Esophagus muscularis mucosa (tissue), 4 donors: ENCODE measurements at places on chromosomes 6 and 20.

DNA sequence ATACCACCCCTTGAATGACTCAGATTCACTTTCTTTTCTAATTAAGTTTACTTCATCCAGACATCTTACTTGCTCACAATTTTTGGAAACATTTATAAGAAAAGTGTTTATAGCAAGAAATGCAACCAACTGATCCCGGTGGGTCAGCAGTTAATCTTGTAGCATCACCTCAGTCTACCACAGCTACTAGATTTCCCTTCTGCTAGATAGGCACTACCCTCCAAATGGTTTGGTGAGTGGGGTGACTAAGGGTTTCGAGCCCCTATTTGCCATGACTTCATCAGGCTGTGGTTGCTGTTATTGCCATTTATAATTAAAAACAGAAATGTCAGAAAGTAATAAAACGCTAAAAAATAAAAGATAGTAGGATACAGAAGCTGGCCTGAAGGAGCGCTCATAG, 930.1 kb upstream of the GJE1 start:
- H3K36me3 ChIP-seq, result no peaks in the 10 kb centered on the region
- no peak overlapping the region for H3K4me3 ChIP-seq
- H3K4me1 ChIP-seq, result no peaks in the 10 kb centered on the region
- no peak overlapping the region for H3K27ac ChIP-seq

GRCh38 chr6:11769244-11769643, 9.4 kb downstream of the ADTRP start:
- no peak overlapping the region for H3K27ac ChIP-seq
- no peak for DNase-seq
- H3K36me3 ChIP-seq, result no peaks in the 10 kb centered on the region

DNA sequence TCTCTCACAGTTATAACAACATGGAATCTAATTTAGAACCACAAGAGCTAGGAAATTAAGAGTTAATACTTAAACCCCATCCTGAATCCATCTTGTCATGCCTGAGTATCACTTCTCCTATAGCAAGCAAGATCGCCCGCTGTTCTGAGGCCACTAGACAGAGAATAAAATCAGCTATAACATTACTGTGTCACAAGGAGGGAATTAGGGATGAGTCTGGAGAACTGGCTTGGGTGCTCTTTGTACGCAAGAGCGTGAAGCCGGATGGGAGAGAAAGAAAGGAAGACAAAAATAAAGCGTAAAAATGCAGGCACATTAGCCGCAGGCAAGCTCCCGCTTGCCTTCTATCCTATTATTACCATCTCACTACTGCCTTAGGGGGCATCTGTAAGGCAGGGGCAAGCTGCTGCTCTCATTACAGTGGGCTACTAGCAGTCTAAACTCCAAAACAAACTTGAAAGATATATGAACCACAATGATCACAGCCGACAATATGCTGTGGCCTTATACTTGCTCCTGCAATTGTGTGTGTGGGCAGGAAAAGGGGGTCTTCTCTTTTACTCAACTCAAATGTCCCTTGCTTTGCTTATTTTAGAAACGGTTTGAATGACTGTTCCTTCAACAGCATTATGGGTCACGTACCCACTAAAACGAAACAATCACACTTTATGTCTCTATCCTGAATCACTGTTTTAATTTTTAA, 81.9 kb downstream of the GJA10 start:
- H3K27me3 ChIP-seq, result no peaks in the 10 kb centered on the region
- no peak for DNase-seq
- no peak overlapping the region for H3K4me3 ChIP-seq
- no peaks in the 10 kb centered on the region for H3K36me3 ChIP-seq
- peaks cover 19% of the 10 kb centered on the region for H3K4me1 ChIP-seq
- no peak overlapping the region for H3K27ac ChIP-seq

DNA sequence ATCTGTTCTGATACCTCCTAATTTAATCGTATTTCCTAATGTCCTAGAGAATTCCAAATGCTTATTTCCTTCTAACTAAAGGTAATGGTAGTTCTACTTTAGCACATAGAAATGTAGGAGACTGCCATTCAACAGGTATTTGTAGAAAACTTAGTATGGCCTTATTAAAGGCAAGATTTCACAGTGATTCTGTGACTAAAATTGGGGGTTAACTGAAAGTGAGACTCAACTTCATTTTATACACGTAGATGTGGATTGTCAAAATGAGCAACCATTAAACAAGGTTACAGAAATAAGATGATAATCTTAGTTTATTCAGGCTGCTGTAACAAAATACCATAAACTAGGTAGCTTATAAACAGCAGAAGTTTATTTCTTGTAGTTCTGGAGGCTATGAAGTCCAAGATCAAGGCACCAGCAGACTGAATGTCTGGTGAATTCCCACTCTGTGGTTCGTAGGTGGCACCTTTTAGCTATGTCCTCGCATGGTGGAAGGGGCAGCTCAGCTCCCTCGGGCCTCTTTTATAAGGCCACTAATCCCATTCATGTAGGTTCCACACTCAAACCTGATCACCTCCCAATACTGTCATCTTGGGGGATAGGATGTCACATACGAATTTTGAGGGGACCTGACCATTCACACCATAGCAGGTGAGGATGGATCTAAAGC, 38.7 kb downstream of the TAB2 start:
- H3K4me3 ChIP-seq, result no peak overlapping the region
- DNase-seq, result no peak
- H3K27me3 ChIP-seq, result no peaks in the 10 kb centered on the region
- H3K27ac ChIP-seq, result no peak overlapping the region
- no peaks in the 10 kb centered on the region for H3K4me1 ChIP-seq
